ENCODE measurements at places on chromosomes 12 and 14. TPM values are rescaled to one million over a fixed set of nuclear protein-coding genes. Genes with fewer than 3 reads are reported as not detected.

GRCh38 chr12:1859643-1860042, 39.3 kb downstream of the LRTM2 start:
- DNase-seq, result no peak
- H3K27me3 ChIP-seq, result no peaks in the 10 kb centered on the region
- H3K4me1 ChIP-seq, result no peaks in the 10 kb centered on the region
- no peak overlapping the region for H3K4me3 ChIP-seq
- H3K36me3 ChIP-seq, result no peaks in the 10 kb centered on the region

DNA sequence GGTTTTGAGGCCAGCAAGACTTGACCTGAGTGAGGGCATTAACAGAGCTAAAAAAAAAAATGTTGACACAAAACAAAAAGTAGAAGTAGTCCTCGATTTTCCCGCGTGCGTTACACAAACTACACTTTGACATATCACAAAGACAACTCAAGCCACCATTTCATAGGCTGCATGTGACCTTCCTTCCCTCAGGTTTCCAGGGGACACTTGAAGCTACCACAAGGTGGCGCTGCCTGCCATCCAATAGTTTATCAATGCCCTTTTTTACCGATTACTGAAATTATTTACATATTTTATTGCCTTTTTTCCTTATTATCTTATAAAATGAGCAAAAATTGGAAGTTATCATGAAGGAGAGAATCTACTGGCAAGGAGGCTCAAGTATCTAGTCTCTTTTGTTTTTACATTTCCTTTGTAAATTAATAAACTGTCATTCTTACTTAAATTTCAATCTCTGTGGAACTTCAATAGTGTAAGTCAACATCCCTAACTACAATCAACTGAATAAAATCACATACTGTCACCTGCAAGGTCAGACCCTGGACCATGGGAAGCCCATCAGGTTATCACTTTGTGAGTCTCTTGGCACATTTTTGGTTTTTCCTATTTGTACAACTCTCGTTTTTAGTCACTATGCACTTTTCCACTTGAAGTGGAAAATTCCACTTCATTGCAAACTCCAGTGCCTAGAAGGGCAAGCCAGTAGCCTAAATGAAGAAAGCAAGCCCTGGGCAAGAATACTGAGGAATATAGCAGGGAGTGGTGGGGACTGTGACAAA, 84.6 kb upstream of the CPSF6 start:
- peak; percentile 77 for DNase-seq
- H3K4me3 ChIP-seq, result no peak overlapping the region
- H3K4me1 ChIP-seq, result no peaks in the 10 kb centered on the region
- no peaks in the 10 kb centered on the region for H3K36me3 ChIP-seq
- no peak overlapping the region for H3K27ac ChIP-seq

- no peak overlapping the region for H3K4me3 ChIP-seq
- DNase-seq, result no peak
- H3K27ac ChIP-seq, result no peak overlapping the region
- no peaks in the 10 kb centered on the region for H3K36me3 ChIP-seq
- H3K4me1 ChIP-seq, result peaks cover 7% of the 10 kb centered on the region
These were observed 60.6 kb downstream of the MARK3 start for GRCh38 chr14:103445806-103446205.

- H3K36me3 ChIP-seq, result peaks cover 66% of the 10 kb centered on the region
- H3K4me1 ChIP-seq, result no peaks in the 10 kb centered on the region
- H3K27ac ChIP-seq, result no peak overlapping the region
- no peaks in the 10 kb centered on the region for H3K27me3 ChIP-seq
- no peak overlapping the region for H3K4me3 ChIP-seq
- DNase-seq, result no peak
These were observed 100.7 kb downstream of the LRRK2 start for GRCh38 chr12:40325349-40325960.

The ARHGEF40 gene
- total RNA-seq, result 87.3 TPM

All from tibial nerve (tissue), 4 donors.